Fibroblast of skin of left biceps (primary cell): ENCODE measurements at places on chromosomes 2 and 18.

GRCh38 chr2:2586068-2586776 is 255.1 kb upstream of the MYT1L start:
- DNase-seq: no peak

- no peak for DNase-seq
These were observed 17.0 kb downstream of the LRRFIP1 start for GRCh38 chr2:237644381-237644703.

DNA sequence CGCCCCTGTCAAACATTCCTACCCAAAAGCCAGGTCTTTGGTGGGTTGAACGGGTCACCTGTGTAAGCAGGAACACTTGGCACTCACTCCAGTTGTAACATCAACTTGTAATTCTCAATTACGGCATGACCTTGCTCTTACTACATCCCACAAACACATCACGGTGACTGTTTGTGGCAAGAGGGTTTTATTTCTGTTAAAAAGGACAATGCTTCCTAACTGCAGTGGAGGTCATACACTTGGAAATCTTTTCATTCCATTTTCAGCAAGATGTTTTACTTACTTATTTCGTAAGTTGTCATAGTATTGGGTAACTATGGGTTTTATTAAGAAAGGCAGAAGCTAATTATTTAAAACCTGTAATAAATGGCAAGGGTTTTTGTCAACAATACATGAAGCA is 126.1 kb downstream of the ZNF516 start:
- DNase-seq: no peak

- DNase-seq: no peak
These were observed 106.4 kb downstream of the ACOXL start for GRCh38 chr2:110838657-110839384.

- peak; percentile 89 for DNase-seq
These were observed 25.0 kb downstream of the FN1 start for GRCh38 chr2:215410932-215411285.

GRCh38 chr2:231523451-231524285 is 6.6 kb downstream of the NMUR1 start:
- DNase-seq: no peak

GRCh38 chr2:1498176-1498575 is 84.9 kb downstream of the TPO start:
- DNase-seq: no peak

DNA sequence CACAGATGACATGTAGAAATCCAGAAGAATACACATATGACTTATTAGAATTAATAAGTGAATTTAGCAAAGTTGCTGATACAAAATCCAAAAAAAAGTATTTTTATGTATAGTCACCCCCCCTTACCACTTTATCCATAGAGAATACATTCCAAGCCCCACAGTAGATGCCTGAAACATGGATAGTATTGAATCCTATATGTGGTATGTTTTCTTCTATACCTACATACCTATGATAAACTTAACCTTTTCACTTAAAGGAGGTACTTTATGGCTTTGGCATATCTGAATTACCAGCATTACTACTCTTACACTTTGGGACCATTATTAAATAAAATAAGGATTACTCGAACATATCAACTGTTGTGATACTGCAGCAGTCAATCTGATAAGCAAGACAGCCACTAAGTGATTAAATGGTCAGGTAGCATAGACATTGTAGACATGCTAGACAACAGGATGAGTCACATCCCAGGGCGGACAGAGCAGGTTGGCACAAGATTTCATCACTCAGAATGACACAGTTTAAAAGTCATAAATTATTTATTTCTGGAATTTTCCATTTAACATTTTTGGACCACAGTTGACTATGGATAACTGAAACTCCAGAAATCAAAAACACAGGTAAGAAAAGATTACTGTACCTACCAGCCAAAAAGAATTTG is 208.2 kb upstream of the CHAC2 start:
- no peak for DNase-seq

DNA sequence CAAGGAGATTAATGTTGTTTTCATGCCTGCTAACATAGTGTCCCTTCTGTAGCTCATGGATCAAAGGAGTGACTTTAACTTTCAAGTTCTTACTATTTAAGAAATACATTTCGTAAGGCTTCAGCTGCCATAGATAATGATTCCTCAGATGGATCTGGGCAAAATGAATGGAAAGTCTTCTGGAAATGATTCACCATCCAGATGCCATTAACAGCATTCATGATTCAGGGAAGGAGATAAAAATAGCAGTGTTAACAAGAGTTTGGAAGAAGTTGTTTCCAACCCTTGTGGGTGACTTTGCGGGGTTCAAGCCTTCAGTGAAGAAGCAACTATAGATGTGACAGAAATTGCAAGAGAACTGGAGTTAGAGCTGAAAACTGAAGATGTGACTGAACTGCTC is 17.0 kb downstream of the VRK2 start:
- DNase-seq: peak; percentile 45

GRCh38 chr2:30798536-30798991 is 8.7 kb downstream of the CAPN13 start:
- DNase-seq: no peak

- no peak for DNase-seq
These were observed 28.6 kb downstream of the CTIF start for GRCh38 chr18:48567388-48567787.

GRCh38 chr2:164015328-164016123 is 279.7 kb upstream of the FIGN start:
- no peak for DNase-seq

DNA sequence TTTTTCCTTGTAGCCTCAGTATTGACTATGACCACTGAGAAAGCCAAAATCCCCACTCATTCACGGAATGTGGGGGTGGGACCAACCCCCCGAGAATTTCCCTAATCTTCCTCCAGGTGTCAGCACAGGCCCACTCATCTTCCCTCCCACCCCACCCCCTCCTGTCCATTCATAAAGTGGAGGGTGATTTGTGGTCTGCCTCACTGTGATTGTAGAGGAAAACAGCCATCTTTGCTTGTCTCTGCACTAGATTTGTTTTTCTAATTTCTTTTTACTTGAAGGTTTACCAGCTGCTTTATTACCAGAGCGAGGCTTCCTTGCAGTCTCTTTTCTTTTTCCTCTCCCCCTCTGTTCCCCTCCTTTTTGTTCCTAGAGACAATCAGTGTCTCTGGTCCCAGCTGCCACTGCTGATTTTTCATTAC is 171.8 kb downstream of the ICOS start:
- no peak for DNase-seq

DNA sequence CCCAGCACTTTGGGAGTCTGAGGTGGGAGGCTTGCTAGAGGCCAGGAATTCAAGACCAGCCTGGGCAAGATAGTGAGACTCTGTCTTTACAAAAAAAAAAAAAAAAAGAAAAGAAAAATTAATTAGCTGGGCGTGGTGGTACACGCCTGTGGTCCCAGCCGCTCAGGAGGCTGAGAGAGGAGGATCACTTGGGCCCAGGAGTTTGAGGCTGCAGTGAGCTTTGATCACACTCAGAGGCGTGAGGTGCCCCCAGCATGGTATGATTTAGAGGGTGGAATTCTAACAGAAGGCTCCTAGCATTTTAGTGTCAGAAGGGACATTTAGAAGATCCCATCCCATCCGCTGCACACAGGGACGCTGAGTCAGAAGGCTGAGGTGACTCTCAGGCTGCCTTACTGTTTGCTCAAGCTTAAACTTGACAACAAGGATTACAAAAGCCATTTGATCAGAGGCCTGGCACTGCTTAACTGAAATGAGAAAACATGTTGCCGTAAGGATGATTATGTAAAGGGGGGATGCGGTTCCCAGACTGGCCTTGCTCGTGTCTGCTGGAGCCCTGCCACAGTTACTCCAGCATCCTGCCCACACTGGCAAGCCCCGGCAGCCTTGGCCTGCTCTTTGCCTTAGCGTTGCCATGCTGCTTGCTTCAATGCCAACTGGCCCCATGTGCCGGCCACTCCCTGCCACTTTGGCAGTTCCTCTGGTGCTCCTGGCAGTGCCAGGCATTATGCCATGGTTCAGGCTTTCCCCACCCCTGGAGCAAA is 45.6 kb upstream of the SLC1A4 start:
- no peak for DNase-seq

- DNase-seq: no peak
These were observed 84.9 kb downstream of the ICOS start for GRCh38 chr2:204021290-204022081.

GRCh38 chr18:37460604-37461003 is 105.0 kb downstream of the CELF4 start:
- DNase-seq: no peak

- DNase-seq: no peak
These were observed 404.8 kb upstream of the ACVR2A start for GRCh38 chr2:147439986-147440385.

- no peak for DNase-seq
These were observed 184.0 kb upstream of the HAAO start for GRCh38 chr2:42976351-42976750.

GRCh38 chr2:239937866-239938640 is 87.1 kb downstream of the NDUFA10 start:
- no peak for DNase-seq

DNA sequence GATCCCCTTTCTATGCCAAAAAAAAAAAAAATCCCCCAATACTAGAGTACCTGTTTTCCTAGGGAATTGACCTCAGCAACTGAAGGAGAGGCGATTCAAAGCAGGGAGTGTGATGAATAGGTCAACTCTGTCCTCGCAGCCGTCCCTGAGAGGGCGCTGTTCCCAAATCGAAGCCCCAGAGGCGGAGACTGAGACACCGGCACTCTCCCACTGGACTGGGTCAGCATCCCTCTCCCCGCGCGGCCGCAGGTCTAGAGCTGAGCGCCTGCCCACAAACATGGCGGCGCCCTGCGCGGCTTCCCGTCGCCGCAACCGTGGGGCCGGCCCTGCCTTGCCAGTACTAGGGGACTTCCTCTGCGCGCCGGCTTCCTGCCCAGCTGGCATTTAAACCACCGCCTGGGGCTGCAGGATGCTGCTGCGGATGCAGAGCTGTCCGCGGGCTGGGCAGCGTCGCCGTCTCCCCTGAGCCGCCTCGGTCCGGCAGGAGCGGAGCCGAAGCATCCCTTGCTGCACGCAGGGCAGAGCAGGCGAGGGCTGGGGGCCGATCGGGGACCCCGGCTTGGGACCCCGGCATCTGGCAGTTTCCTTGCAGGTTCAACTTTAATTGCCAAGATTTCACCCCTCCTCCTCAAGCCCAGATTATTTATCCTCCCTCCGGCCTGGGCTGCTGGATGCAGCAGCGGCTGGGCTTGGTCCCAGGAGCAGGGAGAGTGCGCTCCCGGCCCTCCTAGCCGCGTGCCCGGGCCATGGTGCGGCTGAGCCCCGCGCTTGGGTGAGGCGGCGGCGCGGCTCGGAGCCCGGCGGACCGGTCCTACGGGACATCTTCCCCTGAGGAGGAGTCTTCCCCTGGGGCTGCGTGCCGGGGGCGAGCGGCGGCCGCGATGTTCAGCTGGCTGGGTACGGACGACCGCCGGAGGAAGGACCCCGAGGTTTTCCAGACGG is at the start of gene EHD3:
EHD3 (plus strand) TSS at position 412 of the 942 bp plus-strand sequence; CDS start at position 882, 470 bp downstream.
- peak; percentile 69 for DNase-seq

- no peak for DNase-seq
These were observed 82.3 kb downstream of the VAPA start for GRCh38 chr18:9996094-9996493.
